Prostate gland (tissue), 2 donors: ENCODE measurements at places on chromosomes 6 and 20. TPM values are rescaled to one million over a fixed set of nuclear protein-coding genes. Genes with fewer than 3 reads are reported as not detected.

GRCh38 chr6:43524483-43524961 is 7.6 kb downstream of the POLR1C start:
- H3K27ac ChIP-seq, result no peak overlapping the region
- no peaks in the 10 kb centered on the region for H3K36me3 ChIP-seq
- no peaks in the 10 kb centered on the region for H3K27me3 ChIP-seq
- no peak for DNase-seq
- no peak overlapping the region for H3K4me3 ChIP-seq
- no peaks in the 10 kb centered on the region for H3K4me1 ChIP-seq

DNA sequence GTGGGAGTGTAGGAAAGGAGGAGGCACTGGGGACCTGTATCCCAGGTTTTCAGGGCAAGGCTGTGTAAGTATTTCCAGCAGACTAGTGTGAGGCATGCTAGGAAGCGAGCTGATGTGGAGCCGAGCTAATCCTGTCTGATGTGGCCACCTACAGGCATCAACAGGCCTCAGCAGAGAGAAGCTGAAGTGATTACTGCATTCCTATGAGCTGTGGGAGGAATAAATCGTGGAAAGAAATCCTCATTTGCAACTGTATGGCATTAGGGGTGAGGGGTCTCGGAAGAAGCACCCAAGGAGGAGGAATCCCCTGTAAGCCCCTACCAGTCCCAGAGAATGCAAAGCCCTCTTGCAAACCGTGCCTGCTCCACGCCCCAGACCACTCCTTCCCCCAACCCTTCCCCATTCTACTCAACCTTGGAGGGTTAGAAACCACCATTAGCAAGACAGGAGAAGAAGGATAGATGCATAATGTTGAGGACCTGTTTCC is 41.6 kb downstream of the C6orf15 start:
- peaks cover 8% of the 10 kb centered on the region for H3K4me1 ChIP-seq
- peak; percentile 65 for DNase-seq
- no peak overlapping the region for H3K4me3 ChIP-seq
- no peaks in the 10 kb centered on the region for H3K36me3 ChIP-seq
- H3K27me3 ChIP-seq, result no peaks in the 10 kb centered on the region

The LGSN gene
- not detected for total RNA-seq

DNA sequence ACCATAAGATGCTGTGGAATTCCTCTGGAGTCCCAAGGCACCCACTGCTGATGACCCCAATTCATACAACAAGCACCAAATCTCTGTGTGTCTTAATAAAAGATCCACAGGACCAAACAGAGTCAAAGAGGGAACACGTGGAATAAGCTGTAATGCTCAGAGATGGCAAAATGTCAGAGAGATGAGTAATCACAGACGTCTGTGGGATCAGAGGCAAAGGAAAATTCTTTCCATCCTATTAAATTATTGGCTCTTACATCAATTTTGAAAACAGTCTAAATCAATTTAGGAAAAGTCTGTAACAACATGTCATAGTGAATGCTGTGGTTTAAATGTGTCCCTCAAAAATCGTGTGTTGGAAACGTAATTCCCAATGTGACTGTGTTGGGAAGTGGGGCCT is 17.5 kb upstream of the SAMD3 start:
- no peaks in the 10 kb centered on the region for H3K36me3 ChIP-seq
- H3K27ac ChIP-seq, result no peak overlapping the region
- no peak for DNase-seq
- H3K4me3 ChIP-seq, result no peak overlapping the region

DNA sequence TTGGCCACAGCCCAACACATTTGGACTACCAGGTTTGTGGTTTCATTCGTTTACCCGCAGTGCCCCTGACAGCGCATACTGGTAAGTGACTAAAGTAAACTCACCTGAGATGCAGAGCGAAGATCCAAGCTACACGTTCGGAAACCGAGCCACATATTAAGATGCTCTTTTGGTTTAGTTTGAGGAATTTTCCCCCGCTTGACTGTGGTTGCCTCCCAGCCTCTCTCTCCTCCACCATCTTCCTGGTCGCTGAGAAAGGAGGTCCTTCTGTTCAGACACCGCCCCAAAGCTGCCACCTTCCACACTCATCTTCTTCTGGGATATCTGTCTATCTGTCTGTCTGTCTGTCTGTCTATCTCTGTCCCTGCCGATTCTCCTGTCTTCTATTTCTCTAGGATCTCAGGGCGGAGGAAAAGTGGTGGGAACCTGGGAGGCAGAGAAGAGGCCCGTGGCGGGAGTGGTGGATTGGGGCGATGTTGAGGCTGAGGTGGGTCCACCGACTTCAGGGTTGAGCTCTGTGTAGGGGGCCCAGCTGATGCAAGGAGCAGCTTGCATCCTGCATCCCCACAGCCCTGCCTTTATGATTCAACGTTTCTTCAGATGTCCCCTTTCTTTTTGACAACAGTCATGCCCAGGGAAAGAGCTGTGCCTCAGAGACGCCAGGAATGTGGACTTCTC is 196.9 kb upstream of the ZNF184 start:
- H3K27me3 ChIP-seq, result peaks cover 39% of the 10 kb centered on the region
- no peaks in the 10 kb centered on the region for H3K4me1 ChIP-seq
- no peak overlapping the region for H3K4me3 ChIP-seq

- H3K27ac ChIP-seq, result no peak overlapping the region
- peaks cover 6% of the 10 kb centered on the region for H3K36me3 ChIP-seq
- DNase-seq, result no peak
- H3K4me3 ChIP-seq, result no peak overlapping the region
- H3K27me3 ChIP-seq, result no peaks in the 10 kb centered on the region
Measured at GRCh38 chr20:25258476-25258805, 10.6 kb downstream of the PYGB start.

The LY6G6D gene
- total RNA-seq, result not detected

GRCh38 chr6:14193524-14193923 is 76.0 kb downstream of the CD83 start:
- no peak overlapping the region for H3K27ac ChIP-seq
- no peaks in the 10 kb centered on the region for H3K36me3 ChIP-seq
- H3K27me3 ChIP-seq, result no peaks in the 10 kb centered on the region
- no peak overlapping the region for H3K4me3 ChIP-seq
- no peaks in the 10 kb centered on the region for H3K4me1 ChIP-seq
- no peak for DNase-seq

- no peak overlapping the region for H3K27ac ChIP-seq
- no peaks in the 10 kb centered on the region for H3K27me3 ChIP-seq
- H3K4me1 ChIP-seq, result peaks cover 15% of the 10 kb centered on the region
- no peak overlapping the region for H3K4me3 ChIP-seq
- no peaks in the 10 kb centered on the region for H3K36me3 ChIP-seq
Measured at GRCh38 chr6:16232086-16232485, 6.3 kb upstream of the GMPR start.

The LBP gene
- 1.1 TPM for total RNA-seq

The TNFAIP3 gene
- total RNA-seq, result 19.9 TPM

The BPIFB4 gene
- total RNA-seq, result not detected

The DNMT3B gene
- 0.41 TPM for total RNA-seq

DNA sequence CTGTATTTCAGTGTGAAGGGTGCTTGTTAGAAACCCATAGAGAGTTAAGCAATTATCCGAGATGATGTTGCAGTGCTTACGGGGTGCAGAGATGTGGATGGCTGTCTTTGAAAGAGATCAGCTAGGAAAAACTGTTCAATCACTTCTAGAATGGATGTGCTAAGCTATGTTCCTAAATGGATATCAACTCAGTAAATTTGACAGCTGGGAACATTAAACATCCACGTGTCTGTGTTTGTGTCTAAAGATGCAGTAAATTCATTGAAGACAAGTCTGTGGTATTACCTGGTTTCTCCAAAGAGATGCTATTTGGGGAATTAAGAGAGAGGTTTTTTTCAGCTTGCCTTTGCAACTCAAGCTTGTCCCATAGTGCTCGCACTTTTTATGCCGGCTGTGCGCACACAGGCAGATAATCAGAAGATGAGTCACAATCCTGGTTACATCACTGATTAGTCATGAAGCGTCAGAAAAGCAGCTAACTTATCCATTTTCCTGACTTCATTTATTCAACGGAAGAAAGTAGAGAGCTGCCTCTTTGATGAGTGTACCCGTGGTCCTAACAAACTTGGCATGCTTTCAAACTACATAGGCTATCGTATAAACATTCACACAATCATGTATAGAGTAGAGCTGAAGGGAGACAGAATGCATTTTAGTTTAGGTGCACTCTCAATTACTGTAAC is 691.7 kb upstream of the SLC35B3 start:
- no peaks in the 10 kb centered on the region for H3K4me1 ChIP-seq
- no peaks in the 10 kb centered on the region for H3K36me3 ChIP-seq
- DNase-seq, result no peak

The KHDRBS2 gene
- total RNA-seq, result 0.18 TPM

The LY6G6F gene
- not detected for total RNA-seq

DNA sequence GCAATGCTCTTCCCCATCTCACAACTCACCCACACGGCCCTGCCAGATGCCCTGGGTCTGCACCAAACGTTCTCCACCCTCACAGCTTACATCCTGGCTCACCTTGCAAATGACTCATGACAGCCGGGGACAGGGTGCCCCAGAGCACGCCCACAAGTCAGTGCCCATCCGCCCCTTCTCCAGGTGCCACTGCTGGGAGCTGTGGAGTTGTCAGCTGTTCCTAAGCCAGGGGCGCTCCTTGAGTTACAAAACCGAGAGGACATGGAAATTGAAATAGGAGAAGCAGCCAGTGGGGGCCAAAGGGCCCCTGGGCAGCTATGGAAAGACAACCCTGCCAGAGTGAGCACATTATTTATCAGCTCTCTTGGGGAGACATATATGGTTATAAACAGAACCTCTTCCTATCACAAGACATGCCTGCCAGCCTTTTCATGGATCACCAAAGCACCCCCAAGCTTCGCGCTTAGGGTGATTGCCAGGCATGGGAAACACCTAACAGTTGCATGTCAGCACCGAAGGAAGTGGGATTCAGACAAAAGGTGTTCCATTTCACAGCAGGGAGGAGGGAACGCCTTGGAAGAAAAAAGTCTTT is 236.8 kb downstream of the LY86 start:
- H3K36me3 ChIP-seq, result no peaks in the 10 kb centered on the region
- no peak overlapping the region for H3K4me3 ChIP-seq
- no peaks in the 10 kb centered on the region for H3K27me3 ChIP-seq
- H3K4me1 ChIP-seq, result no peaks in the 10 kb centered on the region

GRCh38 chr6:41289815-41290214 is 3.3 kb upstream of the TREM1 start:
- no peaks in the 10 kb centered on the region for H3K36me3 ChIP-seq
- H3K27me3 ChIP-seq, result no peaks in the 10 kb centered on the region
- no peaks in the 10 kb centered on the region for H3K4me1 ChIP-seq
- H3K27ac ChIP-seq, result no peak overlapping the region
- no peak for DNase-seq
- no peak overlapping the region for H3K4me3 ChIP-seq
